ENCODE measurements at places on chromosomes 13 and 19. TPM values are rescaled to one million over a fixed set of nuclear protein-coding genes. Genes with fewer than 3 reads are reported as not detected.
A peak's percentile ranks its signal among the peaks of the same experiment; 100 is the strongest.

- DNase-seq, result peak; percentile 89
Measured at GRCh38 chr19:52722062-52723003, 12.5 kb downstream of the ZNF611 start.

- DNase-seq, result no peak
Measured at GRCh38 chr19:35776102-35776788, 881 bp downstream of the ARHGAP33 start.

GRCh38 chr19:31616031-31616430, 266.8 kb upstream of the TSHZ3 start:
- peak; percentile 44 for DNase-seq

DNA sequence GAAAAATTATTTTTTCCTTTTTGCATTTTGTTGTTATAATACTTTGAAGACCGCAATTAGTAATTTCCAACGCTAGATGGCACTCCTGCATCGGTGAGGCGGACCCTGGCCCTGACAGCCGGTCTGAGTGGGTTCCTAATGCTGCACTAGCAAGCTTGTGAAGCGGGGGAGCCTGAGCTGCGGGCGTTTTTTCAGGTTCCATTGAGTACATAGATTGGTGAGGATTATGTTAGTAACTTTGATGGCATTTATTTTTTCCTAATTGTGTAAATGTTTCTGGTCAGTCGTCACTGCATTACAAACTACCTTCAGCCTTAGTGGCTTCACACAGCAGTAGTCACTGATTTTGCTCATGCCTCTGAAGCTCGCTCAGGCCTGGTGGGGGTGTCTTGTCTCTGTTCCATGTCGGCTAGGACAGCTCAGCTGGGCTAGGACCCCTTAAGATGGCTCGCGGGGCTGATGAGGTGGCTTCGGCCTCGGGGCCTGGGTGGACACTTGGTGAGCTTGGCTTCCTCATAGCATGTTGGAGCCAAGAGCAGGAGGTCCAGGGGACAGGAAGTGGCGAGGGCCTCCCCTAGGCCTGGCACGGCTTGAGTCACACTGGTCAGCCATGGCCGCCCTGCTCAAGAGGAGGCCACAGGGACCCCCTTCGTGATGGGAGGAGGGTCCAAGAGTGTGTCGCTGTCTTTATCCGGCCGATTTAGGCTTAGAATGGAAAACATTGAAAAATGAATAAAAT, 25.0 kb downstream of the ERCC5 start:
- peak; percentile 40 for DNase-seq

RGL3 gene
- total RNA-seq, result 4.8 TPM

BCAM gene
- 8.2 TPM for total RNA-seq

ATP7B gene
- total RNA-seq, result 2.3 TPM

MEIS3 gene
- 31.9 TPM for total RNA-seq

COLGALT1 gene
- 173 TPM for total RNA-seq
